ENCODE measurements at places on chromosomes 12 and 14. TPM values are rescaled to one million over a fixed set of nuclear protein-coding genes. Genes with fewer than 3 reads are reported as not detected.
A peak's percentile ranks its signal among the peaks of the same experiment; 100 is the strongest.

DNA sequence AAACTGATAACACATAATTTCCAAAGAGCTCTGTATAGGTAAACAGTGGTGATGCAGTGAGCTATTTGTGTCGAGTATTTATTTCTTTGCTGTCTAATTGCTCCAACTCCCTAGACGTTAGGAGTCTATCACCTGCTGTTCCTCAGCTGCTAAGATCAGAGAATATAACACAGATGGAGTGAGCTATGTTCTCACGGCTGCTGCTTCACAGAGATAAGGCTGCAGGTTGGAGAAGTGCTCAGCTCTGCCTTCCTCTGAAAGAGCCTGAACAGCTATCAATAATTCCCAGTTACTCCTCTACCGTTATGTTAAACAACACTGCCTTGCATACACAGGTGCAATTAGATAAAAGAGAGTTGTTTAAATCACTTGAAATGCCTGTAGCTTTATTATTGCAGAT lies 103.2 kb upstream of the MDGA2 start:
- no peak overlapping the region for H3K4me3 ChIP-seq
- no peaks in the 10 kb centered on the region for H3K27me3 ChIP-seq
- no peaks in the 10 kb centered on the region for H3K4me1 ChIP-seq
- H3K27ac ChIP-seq: no peak overlapping the region
- H3K36me3 ChIP-seq: no peaks in the 10 kb centered on the region

GRCh38 chr14:69055999-69056788 lies 77.1 kb upstream of the ACTN1 start:
- no peak overlapping the region for H3K4me3 ChIP-seq
- H3K27me3 ChIP-seq: no peaks in the 10 kb centered on the region
- no peaks in the 10 kb centered on the region for H3K4me1 ChIP-seq

DNA sequence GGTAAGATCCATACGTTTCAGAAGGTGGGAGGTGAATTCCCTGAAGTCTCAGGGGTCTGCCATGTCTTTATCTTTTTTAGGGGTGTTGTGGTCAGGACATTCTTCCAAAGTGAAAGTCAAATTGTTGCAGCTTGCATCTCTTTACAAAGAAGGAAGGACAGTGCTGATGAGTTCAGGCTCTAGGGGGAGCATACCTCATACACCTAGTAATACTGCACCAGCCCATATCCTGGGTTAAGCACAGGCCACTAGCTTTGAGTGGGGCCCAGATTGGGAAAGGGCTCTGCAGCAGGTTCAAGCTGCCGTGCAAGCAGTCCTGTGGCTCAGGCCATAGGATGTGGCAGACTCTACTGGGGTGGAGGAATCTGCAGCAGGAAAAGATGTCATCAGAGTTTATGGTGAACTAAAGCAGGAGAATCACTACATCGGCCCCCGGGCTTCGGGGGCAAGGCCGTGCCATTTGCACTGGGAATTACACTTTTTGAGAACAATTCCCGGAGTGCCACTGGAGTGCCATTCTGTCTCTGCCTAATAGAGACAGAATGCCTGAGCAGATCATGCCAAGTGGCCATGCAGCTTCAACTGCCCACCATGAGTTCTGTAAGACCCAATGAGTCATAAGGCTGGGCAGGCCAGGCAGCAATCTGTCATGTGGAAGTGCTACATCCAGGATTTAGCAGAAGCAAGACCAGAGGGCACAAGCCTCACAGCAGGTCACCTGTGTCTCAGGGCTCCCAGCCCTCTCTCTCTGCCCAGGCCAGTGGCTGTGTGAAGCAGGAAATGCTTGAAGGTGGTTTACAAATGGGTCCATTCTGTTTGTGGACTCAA lies 32.3 kb downstream of the DIO3 start:
- no peak overlapping the region for H3K4me3 ChIP-seq
- no peak overlapping the region for H3K27ac ChIP-seq
- H3K27me3 ChIP-seq: no peaks in the 10 kb centered on the region
- peaks cover 9% of the 10 kb centered on the region for H3K4me1 ChIP-seq
- DNase-seq: peak; percentile 12

DNA sequence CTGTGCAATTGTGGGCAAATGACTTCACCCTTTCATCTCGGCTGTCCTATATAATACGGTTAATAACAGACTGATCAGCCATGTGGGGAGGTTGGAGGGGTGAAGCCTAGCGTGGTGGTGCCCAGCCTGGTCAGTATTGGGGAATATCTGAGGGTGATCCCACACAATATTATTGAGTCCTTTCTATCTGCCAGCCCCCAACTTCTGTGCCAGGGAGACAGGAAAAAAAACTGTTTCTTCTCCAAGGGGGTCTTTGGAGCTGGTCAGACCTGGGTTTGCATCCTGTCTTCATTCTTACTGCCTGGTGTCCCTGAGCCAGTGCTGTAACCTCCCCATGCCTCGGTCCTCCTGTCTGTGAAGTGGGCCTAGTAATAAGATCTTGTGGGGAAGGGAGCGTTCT lies 6.5 kb downstream of the CYP46A1 start:
- no peaks in the 10 kb centered on the region for H3K36me3 ChIP-seq
- DNase-seq: no peak
- H3K27me3 ChIP-seq: peaks cover 49% of the 10 kb centered on the region
- H3K4me1 ChIP-seq: no peaks in the 10 kb centered on the region
- H3K27ac ChIP-seq: no peak overlapping the region

DNA sequence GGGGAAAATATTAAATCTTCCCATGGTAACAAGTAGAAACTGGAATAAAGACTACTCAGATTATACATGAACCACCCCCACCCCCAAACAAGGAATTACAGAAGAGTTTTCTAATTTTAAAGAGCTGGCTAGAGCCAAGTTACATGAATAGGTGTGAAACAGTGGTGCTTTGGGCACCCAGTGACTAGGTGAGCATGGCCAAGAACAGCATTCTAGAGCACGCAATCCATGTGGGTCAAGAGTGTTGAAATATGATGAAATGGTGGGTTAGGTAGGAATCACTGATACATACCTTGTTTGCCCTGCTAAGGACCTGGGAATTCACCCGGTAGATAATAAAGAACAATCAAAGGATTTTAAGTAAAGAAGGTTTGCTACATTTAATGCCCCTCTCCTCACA lies 118.1 kb upstream of the SLCO1C1 start:
- no peak overlapping the region for H3K4me3 ChIP-seq
- no peaks in the 10 kb centered on the region for H3K36me3 ChIP-seq
- H3K27ac ChIP-seq: no peak overlapping the region
- H3K27me3 ChIP-seq: no peaks in the 10 kb centered on the region
- H3K4me1 ChIP-seq: no peaks in the 10 kb centered on the region

DNA sequence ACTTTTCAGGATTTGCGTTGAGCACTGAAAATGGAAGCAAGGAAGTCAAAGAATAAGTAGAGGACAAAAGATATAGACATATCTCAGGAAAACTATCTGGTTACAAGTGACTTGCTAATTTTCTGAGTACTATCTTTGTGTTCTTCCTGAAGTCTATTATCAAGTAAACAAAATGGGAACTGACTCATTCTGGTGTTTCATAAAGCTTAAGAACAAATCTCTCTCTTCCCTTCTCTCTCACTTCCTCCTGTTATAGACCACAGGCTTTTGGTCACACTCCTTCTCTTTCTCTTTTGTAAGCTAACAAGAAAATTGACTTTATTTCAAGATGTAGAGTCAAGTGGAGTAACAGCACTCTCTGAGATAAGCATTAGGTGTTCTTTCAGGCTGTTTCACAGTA lies 406.6 kb upstream of the SYT1 start:
- no peak overlapping the region for H3K27ac ChIP-seq
- DNase-seq: no peak
- H3K27me3 ChIP-seq: no peaks in the 10 kb centered on the region
- no peaks in the 10 kb centered on the region for H3K36me3 ChIP-seq
- H3K4me3 ChIP-seq: no peak overlapping the region

GRCh38 chr14:36020120-36021029 lies 156.1 kb downstream of the PTCSC3 start:
- H3K27me3 ChIP-seq: no peaks in the 10 kb centered on the region
- H3K4me3 ChIP-seq: no peak overlapping the region
- no peaks in the 10 kb centered on the region for H3K4me1 ChIP-seq
- H3K27ac ChIP-seq: no peak overlapping the region
- H3K36me3 ChIP-seq: no peaks in the 10 kb centered on the region

DNA sequence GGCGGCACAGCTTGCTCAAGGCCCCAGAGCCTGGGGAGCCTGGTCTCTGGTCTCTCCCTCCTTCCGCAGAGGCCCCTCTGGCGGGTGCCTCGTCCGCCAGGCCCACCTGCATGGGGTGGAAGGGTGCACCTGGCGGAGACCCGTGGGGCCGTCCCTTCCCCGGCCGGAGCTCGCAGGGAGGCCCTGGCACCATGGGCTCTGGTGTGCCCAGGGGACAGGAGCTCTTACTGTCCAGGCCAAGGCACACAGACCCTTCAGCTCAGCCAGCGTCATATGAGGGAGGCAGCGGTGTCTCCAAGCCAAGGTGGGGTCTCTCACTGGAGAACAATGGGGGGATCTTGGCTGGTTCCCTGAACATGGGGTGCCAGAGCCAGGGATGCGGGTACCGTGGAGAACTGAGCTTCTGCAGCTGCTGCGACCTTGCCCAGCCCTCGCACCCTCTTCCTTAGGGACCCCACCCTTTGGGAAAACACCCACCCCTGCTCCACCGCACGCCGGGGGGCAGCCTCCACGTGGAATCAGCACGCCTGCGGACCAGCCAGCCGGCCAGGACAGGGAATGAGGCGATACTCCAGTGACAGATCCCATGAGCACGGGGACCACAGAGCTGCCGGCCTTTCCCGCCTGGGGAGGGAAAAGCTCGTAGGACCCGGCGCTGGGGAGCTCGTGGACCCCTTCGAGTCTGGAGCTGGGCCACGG lies 25.7 kb upstream of the GALNT9 start:
- H3K27me3 ChIP-seq: peaks cover 59% of the 10 kb centered on the region
- no peaks in the 10 kb centered on the region for H3K36me3 ChIP-seq
- no peaks in the 10 kb centered on the region for H3K4me1 ChIP-seq
- no peak for DNase-seq
- H3K27ac ChIP-seq: no peak overlapping the region

The DEPDC4 gene
- not detected for total RNA-seq

The CYP27B1 gene
- 0.88 TPM for total RNA-seq

The FOXA1 gene
- 0.50 TPM for total RNA-seq

The MED13L gene
- total RNA-seq: 133 TPM

The PSMC6 gene
- 74.9 TPM for total RNA-seq

The USP44 gene
- 5.3 TPM for total RNA-seq
